A549 (cell line): ENCODE measurements at places on chromosomes 7 and 10.
A peak's percentile ranks its signal among the peaks of the same experiment; 100 is the strongest.

DNA sequence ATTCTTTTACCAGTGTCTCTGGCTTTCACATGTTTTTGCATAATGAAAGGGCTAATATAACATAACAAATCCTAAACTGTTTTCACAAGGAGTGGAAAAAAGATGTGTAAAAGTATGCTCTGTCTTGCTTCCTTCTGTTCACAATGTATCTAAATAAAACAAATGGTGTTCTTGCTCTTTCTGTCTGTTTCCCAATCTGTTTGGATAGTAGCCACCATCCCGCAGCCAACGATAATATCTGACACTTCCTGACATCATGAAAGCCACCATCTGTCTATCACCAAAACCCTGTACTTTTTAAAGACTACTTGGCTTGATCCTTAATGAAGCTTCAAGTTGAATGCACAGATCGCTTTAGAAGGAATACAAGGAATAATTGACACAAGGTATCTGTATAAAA is 246.2 kb downstream of the ETV1 start:
- no peak for DNase-seq

- DNase-seq = no peak
These were observed 210.9 kb downstream of the DGKI start for GRCh38 chr7:137635874-137636273.

- no peak for DNase-seq
These were observed 21.9 kb downstream of the BNIP3 start for GRCh38 chr10:131959841-131960240.

- no peak for DNase-seq
These were observed 196.7 kb downstream of the MTERF1 start for GRCh38 chr7:91683823-91684222.

- DNase-seq = peak; percentile 96
These were observed 22.3 kb downstream of the BZW2 start for GRCh38 chr7:16668049-16668858.

DNA sequence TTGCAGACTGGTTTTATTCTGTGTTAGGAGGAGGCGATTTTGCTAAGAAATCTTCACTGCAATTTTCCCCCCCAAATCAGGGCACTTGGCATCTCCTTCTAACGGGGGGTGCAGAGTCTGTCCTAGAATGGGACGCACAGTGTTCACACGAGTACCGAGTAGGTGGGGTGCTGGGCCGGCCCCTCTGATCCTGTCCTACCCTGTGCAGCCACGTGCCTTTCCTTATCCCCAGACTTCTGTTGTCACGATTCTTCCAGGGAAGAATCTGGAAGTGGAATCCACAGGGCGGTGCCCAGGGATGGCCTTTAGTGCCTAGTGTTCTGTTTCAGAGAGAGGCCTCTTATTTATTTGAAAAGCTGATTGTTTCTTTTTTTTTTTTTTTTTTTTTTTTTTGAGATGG is 16.4 kb downstream of the CUX1 start:
- no peak for DNase-seq

GRCh38 chr10:70585578-70586169 is 16.9 kb downstream of the PRF1 start:
- DNase-seq = no peak

DNA sequence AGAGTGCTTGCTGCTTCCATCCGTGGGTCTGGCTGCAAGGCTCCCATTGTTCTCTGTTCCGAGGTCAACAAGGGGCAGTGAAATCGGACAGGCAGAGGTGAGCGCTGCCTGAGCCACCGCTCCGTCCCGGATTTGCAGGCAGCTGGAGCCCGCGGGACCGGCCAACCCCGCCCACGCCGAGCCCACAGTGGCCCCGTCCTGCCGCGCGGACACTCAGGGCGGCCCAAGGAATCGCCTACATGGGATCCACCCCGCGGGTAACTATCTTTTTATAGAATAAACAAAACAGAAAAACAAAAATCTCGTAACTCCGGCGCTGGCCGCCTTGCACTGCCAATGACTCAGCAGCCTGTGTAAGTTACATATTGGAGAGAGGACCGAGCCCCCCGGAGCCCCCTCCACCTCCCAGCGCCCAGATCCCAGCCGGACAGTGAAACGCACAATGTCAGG is 1.9 kb downstream of the BNIP3 start:
- no peak for DNase-seq

- no peak for DNase-seq
These were observed 18.1 kb downstream of the ADRB1 start for GRCh38 chr10:114061789-114062188.

- no peak for DNase-seq
These were observed 38.1 kb downstream of the GDI2 start for GRCh38 chr10:5774987-5775620.

- DNase-seq = no peak
These were observed 75.0 kb upstream of the MAGI2 start for GRCh38 chr7:79528421-79528820.

GRCh38 chr10:11437391-11438142 is 173.9 kb downstream of the USP6NL start:
- no peak for DNase-seq

- no peak for DNase-seq
These were observed 29.0 kb upstream of the IL6 start for GRCh38 chr7:22697876-22698606.

DNA sequence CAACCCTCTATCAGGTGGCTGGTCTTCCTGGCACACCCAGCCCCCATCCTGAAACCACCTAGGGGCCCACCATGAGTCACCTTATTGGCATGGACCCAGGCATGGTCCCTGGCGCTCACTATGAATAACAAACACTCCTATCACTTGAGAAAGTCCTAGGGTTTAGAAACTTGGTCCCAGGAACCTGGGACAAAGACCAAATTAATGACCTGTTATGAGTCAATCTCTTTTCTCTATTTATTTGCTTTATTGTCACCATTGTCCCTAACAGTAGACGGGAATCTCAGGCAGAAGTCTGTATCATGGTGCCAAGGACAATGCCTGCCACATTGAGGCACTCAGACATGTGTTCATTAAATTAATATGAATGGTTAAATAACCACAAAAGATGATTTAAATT is 599.6 kb upstream of the C7orf33 start:
- DNase-seq = no peak

DNA sequence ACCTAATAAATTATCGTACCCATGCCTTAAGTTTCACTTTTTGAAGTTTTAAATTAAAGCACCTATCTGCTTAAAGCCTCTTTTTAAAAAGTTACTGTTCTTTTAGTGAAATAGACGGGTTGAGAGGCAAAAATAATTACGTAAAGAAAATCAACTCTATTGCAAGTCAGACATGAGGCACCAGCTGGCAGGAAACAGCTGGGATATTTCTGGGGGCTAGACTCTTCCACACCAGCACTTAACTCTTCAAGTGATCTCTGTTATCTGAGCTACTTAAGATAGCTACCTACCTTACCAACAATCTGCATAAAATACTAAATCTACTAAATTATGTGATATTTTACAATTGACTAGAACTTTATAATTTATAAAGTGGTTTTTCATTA is 35.8 kb downstream of the GBF1 start:
- no peak for DNase-seq

GRCh38 chr10:78491812-78492211 is 458.1 kb downstream of the RPS24 start:
- DNase-seq = no peak

- DNase-seq = no peak
These were observed 23.2 kb downstream of the ELN start for GRCh38 chr7:74051193-74051592.

DNA sequence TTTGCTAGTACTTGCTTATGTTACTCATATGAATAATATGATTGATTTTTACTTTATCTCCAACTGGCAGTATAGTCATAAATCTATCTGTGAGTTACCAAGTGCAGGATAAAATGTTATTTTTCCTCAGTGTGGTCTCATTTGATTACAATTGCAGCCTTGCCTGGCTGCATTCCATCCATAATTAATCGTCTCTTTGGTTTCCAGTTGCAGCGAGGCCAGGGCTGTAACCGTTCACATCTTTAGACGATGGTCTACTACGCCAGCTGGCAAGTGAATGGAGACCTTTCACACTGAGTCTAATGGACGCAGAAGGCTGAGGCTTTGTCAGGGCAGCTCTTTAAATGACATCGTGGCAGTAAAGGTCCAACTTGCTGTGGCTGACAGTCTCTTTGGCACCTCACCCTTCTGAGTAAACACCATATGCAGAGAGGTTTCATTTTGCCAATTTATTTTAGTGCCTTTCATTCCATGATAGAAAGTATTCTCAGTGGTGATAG is 84.0 kb downstream of the ARL4A start:
- no peak for DNase-seq

DNA sequence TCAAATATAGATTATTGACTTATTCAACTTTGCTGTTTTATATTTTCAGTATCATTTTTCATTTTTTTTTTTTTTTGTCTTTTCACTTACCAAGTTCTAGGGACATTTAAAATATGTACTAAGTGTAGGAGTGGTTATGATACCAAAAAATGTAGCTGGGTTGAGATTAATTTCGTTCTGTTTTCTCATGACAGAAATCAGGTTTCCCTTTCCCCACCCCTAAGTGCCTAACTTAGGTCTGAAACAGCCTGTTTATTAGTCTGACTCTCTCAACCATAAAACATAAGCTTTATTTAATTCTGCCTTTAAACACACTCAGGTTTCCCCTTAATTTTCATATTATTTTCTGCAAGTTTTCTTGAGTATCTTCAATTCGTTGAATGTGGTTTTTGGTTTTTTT is 22.1 kb downstream of the TMEM106B start:
- no peak for DNase-seq

DNA sequence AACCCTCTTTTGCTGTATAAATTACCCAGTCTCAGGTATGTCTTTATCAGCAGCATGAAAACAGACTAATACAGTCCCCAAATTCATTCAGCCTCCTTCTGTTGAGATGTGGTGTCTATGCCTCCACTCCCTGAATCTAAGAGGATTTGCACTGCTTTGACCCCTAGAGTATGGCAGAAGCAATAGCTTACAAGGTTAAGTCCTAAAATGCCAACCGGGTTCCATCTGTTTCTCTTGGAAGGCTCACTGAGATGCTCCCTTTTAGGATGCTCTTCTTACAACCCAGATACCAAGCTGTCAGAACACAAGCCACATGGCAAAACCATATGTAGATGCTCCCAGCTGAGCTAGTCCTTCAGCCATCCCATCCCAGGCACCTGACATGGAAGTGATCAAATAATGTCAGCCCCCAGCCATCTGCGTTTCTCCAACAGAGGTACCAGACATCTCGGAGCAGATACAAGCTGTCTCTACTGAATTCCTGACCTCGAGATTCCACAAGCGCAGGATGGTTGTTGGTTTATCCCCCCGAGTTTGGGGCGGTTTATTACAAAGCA is 20.2 kb downstream of the CALN1 start:
- no peak for DNase-seq

- DNase-seq = no peak
These were observed 765 bp downstream of the CELF2 start for GRCh38 chr10:11018432-11018841.

GRCh38 chr7:135601182-135601581 is 43.5 kb downstream of the NUP205 start:
- DNase-seq = no peak
